ENCODE measurements at places on chromosomes 3 and 15.

DNA sequence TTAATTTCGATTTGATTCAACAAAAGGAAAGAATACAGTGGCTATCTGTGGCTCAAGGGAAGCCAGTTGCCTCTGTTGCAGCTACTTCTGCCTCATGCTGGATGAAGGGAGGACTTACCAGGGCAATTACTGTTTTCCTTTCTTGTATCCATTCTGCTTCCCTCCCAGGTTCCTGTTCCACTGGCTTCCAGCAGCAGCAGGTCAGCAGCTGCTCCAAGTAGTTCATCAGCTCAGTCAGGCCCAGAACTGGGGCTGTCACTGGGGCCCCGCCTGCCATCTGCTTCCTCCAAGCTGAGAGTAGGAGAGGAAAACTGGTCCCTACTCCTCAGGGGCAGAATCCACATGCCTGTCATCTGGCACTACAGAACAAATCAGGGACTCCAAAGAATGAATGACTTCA is 48.6 kb upstream of the ULK4 start:
- DNase-seq, result no peak

- no peak for DNase-seq
Observed at GRCh38 chr15:51798281-51798680, 31.2 kb upstream of the TMOD3 start.

DNA sequence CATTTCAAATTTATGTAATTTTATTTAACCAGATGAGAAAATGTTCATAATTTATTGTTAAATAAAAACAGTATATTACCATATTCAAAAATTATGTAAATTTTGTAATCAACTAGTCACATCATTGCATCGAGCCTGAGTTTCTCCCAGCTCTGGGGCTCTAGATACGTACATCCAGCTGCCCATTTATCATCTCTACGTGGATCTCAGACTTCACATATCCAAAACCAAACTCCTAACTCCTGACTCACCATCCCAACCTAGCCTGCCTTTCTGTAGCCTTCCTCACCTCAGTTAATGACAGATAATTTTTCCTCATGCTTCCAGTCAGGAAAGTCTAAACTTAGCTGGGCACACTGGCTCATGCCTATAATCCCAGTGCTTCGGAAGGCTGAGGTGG is 194.8 kb downstream of the SSR3 start:
- no peak for DNase-seq

DNA sequence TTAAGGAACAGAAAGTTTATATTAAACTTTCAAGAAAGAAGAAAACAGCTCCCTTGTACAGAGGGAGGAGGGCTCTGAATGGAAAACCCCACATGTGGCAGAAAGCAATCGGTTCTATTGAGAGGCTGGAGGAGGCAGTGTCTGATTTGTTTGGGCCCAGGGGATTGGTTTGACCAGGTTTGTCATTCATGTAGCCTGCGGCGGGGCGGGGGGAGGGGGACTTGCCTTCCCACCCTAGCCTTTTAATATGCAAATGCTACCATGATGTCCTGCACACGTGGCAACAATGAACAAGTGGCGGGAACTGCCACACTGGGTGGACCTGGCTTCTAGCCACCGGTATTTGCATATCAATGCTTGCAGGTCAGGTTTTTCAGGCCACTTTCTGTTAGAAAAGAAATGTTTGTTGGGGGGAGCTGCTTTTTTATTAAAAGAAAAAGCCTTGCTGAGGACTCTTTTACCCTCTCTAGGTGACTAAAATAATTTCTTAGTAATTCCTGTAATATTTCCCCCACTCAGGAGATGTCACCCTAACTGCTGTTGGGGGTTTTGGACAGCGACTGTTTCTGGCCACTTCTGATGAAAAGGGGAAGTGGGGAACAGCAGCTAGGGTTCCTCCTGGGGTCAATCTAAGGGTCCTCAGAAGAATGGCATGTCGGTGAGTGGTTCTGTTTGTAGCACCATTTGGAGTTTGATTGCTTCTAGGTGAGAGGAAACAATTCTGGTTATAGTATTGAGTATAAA is 691.2 kb downstream of the TBL1XR1 start:
- DNase-seq, result no peak

- DNase-seq, result no peak
Observed at GRCh38 chr3:10725067-10725466, 91.0 kb upstream of the SLC6A11 start.

DNA sequence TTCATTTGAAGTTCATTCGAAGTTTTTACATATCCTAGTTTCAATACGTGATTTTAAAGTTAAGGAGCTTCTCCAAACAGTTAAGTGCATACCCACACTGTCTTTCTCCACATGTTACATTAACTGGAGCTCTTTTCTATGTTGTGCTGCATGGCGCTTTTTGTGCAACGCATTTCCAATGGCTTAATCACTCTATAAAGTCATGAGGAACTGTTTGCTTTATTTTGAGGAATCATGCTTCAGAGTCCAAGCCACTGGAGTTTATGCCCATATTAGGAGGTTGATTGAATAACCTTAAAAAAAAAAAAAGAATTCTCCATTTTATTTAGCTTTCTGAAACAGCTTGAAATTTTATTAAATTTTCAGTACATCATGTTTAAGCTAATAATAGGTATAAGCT is 109.4 kb upstream of the MBNL1 start:
- DNase-seq, result no peak

DNA sequence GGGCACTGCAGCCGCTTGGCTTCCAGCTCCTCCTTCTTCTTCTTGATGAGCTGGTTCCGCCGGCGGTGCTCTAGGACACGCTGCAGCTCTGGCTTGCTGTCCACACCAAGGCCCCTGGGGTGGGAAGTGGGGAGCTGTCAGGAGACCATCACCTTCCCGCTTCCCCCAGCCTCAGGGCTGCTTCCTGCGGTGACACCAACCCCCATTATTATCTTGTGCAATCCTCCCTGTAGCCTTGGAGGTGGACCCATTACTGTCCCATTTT is 10.0 kb downstream of the FAM107A start:
- no peak for DNase-seq

DNA sequence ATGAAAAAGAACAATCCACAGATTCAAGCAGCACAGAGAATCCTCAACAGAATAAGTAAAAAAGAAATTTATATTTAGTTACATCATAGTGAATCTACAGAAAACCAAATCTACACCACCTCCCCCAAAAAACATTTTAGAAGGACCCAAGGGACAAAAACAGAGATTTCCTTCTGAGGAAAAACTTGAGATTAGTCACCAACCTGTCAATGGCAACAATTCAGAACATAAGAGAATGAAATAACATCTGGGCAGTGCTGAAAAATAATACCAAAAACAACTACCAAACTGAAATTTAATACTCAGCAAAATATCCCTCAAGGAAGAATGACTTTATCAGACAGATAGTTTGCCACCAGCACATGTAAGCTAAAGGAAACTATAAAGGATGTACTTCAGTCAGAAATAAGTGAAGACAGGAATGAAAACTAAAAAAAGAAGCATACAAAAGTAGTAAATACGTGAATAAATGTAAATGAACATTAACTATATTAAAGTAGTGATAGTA is 260.7 kb downstream of the ULK4 start:
- DNase-seq, result no peak

GRCh38 chr3:170610321-170610884 is 24.5 kb upstream of the SLC7A14 start:
- no peak for DNase-seq

- no peak for DNase-seq
Observed at GRCh38 chr3:167876620-167877281, 141.2 kb downstream of the SERPINI1 start.

GRCh38 chr3:188000361-188000861 is 153.5 kb upstream of the LPP start:
- no peak for DNase-seq

DNA sequence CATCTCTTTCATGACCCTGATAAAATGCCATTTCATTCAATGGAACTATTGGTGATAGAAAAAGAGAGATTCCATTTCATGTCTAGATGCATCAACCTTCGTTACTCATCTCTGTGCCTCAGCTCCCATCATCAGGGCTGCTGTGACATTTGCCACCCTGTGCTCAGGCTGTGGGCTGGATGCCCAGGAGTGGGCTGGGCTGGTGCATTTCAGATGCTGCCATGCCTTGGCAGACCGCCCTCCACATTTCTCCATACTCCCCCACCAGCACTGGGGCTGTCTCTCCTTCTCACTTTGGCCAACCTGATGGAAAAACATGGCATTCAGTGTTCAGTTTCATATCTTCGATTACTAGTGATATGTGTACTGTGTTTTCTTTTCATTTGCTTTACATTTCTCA is 59.1 kb downstream of the DNASE1L3 start:
- no peak for DNase-seq

DNA sequence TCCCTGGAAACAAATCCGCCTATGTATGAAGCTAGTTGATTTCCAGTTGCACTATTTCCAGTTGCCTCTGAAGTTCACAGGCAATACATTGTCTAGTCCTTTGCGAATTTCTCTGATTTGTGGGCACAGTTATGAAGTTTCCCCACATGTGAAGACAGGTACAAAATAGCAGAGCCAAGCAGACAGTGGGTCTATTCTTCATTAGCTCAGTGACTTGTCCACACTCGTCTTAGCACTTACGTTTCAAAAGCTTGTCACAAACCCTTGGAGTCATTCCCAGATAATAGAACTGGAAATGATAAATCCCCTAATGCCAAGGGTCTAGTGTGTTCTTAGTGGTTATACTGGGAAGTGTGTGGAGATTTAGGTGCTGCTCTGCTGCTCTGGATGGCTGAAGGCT is 14.5 kb downstream of the SRPRB start:
- no peak for DNase-seq

DNA sequence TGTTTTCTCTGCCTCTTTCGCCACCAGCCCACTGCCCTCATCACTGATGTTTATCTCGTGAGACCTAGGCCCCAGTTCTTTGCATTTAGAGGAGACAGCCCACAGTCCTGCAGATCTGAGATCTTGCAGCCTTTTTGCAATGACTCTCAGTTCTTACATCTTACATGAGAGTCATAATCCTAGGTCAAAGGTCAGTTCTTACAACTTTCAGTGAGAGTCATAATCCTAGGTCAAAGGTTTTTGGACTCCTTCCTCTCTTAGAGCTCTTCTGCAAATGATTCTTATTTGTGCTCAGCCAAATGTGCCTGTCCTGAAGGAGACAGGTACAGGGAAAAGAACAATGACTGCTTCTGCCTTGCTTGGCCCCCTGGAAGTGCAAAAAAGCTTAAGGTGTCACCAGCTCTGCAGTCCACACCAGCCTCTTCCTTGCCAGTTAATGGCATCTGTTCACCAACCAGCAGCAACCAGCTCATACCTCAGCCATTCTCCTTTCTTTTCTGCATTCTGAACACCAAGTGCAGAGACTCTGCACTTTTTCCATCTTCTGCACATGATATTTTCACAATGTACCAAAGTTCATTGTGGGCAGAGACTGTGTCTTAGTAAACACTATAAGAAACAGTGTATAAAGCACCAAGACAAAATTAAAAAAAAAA is 67.1 kb downstream of the ABHD5 start:
- DNase-seq, result no peak

DNA sequence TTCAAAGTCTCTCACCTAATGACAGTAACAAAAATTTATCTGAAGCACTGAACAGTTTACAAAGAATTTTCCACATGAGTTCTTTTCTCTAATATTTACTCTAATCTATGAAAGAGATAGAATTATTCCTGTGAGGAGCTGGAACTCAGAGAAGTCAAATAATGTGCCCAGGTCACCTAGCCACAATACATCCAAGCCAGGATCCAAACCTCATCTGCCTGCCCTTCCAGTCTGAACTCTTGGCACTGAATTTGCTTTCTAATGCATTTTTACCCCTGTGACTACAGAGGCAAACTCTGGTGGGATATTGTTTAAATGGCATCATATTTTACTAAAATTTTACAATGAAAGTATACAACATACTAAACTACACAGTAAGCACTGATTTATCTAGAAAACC is 191.4 kb upstream of the RORA start:
- no peak for DNase-seq

DNA sequence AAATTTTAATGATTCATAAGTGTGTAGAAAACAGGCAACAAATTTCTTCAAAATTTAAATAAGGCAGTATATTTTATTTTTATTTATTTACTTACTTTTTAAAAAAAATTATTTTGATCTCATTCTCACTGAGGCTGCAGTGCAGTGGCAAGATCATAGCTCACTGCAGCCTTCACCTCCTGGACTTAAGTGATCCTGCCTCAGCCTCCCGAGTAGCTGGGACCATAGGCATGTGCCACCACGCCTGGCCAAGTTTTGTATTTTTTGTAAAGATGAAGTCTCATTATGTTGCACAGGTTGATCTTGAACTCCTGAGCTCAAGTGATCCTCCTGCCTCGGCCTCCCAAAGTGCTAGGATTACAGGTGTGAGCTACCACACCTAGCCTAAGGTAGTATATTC is 61.2 kb upstream of the XRN1 start:
- DNase-seq, result no peak

- no peak for DNase-seq
Observed at GRCh38 chr3:69390771-69391170, 4.9 kb upstream of the FRMD4B start.

- DNase-seq, result no peak
Observed at GRCh38 chr3:150697646-150698045, 6.1 kb downstream of the ERICH6 start.

- DNase-seq, result no peak
Observed at GRCh38 chr3:15206662-15207576, 873 bp downstream of the CAPN7 start.

DNA sequence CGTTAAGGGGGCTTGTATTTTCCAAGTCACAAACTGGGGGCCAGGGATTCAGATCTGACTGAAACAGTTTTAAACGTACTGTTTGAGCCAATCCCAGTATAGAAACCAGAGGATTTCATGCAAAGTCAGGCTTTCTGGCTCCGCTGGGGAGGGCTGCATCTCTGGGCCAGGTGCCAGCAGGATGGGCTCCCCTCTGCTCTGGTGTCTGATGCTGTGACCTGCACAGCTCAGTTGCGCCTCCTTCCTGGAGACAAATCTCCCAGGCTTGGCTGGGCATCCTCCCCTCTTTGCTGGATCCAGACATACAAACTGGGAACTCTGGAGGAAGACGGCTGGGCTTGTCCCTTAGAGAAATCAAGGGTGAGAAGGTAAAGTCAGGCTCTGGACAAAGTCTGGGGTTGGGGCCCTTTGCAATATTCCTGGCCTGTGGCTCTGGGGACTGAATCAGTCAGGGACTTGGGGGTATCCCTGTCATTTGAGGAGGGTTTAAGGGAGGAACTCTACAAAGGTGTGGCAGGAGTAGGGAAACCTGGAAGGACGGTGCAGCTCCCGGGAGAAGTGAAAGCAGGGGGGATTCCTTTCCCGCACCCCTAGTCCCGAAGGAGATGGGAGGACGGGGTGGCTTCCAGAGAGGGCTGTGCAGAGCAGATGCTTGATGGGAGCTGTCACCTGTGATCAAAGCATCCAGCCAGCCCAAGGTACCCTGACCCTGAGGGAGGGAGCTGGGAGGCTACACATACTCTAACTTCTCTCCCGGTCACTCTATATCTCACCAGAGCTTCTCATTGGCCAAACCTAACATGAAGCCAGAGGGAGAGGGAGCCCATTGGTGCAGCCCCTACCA is 114.8 kb upstream of the ATP2B2 start:
- no peak for DNase-seq

- no peak for DNase-seq
Observed at GRCh38 chr3:98730338-98730737, 32.8 kb upstream of the ST3GAL6 start.

GRCh38 chr3:82080792-82081191 is 319.3 kb upstream of the GBE1 start:
- no peak for DNase-seq

GRCh38 chr15:97941572-97941971 is 18.9 kb upstream of the ARRDC4 start:
- DNase-seq, result no peak

Data from stimulated activated CD4-positive, alpha-beta T cell treated with anti-CD3 and anti-CD28 coated beads, TNF-alpha, amount 100 ng/mL, for 4 hours (primary cell).